ENCODE measurements at places on chromosomes 12 and 14.

GRCh38 chr12:51852404-51853137, 4.1 kb upstream of the FIGNL2 start:
- no peak for DNase-seq

DNA sequence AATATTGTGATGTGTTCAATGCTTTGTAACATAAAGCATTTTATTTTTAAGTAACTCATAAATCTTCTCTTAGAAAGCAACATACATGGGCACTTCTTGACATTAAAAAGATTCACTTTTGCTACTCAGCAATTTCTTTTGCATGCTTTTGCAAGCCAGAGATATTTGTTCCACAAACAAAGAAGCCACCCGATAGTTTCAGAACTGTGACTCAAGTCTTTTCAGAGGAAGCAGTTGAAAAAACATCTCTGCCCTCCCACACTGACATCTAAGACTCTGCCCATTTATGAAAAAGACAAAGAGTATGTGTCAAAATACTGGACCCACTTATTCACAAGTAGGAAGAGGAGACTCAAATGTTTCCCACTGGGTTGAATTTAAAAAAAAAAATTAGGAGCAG, 7.5 kb downstream of the APPL2 start:
- no peak for DNase-seq

DNA sequence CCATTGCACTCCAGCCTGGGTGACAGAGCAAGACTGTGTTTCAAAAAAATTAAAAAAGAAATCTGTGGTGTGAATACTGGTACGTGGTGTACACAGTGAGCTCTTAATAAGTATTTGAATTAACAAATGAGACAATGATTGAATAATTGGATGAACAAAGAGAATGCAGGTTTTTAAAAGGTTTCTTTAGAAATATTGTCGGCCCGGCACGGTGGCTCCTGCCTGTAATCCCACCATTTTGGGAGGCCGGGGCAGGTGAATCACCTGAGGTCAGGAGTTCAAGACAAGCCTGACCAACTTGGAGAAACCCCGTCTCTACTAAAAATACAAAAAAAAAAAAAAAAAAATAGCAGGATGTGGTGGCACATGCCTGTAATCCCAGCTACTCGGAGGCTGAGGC, 6.6 kb downstream of the HIF1A start:
- no peak for DNase-seq

DNA sequence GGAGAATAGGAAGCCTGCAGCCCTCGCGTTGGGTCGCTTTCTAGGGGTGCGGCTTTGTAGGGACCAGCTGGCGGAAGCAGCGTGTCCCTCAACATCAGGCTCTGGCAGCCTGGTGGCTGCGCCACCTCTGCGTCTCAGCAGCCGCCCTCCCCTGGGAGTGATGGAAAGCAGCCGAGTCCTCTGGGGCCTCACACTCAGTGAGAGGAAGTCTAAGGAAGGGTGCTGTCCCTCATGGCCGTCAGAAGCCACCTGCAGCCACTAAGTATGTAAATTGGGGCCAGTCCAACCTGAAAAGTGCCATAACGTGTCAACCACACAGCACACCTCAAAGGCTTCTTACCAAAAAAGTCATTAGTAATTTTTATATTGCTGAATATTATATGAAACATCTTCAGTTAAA, 80.3 kb downstream of the WDR20 start:
- no peak for DNase-seq

GRCh38 chr14:53109105-53110041, 43.8 kb downstream of the DDHD1 start:
- no peak for DNase-seq

GRCh38 chr12:80670214-80670613, 37.2 kb upstream of the MYF6 start:
- no peak for DNase-seq

GRCh38 chr12:26750531-26751175, 82.3 kb downstream of the ITPR2 start:
- DNase-seq, result no peak

GRCh38 chr14:71029236-71029781, 122.0 kb downstream of the PCNX1 start:
- DNase-seq, result no peak

GRCh38 chr14:99173506-99173905, 98.5 kb downstream of the BCL11B start:
- DNase-seq, result no peak

- DNase-seq, result no peak
Measured at GRCh38 chr12:46358791-46359666, 13.5 kb downstream of the SLC38A2 start.

DNA sequence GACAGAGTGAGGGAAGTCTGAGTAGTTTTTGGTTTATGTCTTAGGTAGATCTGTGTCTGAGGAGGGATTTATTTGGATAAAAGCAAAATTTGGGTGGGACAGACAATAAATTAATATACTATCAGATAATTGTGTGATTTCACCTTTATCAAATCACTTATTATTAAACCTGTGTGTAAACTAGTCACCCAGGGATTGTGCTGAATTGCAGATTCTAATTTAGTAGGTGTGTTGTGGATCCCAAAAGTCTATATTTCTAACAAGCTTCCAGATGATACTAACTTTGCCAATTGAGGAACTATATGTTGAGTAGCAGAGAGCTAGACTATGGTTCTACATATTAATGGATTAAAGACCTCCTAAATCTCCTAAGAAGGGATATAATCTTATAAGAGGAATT, 978.5 kb upstream of the FBXO33 start:
- no peak for DNase-seq

DNA sequence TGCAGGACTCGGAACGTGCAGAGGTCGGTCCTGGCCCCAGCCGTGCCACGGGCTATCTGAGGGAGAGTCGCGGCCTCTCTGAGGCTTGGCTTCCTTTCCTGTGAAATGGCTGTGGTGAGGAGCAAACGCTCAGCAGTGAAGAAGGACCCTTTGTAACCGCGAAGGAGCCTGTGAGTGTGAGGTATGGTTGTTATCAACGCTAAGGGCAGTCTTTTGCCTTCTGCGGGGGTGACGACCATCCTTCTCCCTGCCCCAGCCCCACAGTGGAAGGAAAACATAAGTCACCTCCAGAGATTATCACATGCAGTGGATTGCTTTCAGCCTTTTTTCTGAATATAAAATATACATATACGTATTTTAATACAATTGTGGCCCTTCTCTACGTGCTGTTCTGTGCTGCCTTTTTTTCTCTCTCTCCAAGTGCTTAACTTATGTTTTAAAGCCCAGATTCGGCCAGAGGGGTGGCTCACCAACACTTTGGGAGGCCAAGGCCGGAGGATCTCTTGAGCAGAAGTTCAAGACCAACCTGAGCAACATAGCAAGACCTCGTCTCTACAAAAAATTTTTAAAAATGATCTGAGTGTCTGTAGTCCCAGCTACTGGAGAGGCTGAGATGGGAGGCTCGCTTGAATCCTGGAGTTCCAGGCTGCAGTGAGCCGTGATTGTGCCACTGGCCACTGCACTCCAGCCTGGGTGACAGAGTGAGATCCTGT, 17.4 kb downstream of the TAMALIN start:
- no peak for DNase-seq

GRCh38 chr12:124633365-124634362, 66.3 kb upstream of the NCOR2 start:
- DNase-seq, result peak; percentile 82

GRCh38 chr12:46445551-46446235, 73.1 kb upstream of the SLC38A2 start:
- DNase-seq, result no peak

DNA sequence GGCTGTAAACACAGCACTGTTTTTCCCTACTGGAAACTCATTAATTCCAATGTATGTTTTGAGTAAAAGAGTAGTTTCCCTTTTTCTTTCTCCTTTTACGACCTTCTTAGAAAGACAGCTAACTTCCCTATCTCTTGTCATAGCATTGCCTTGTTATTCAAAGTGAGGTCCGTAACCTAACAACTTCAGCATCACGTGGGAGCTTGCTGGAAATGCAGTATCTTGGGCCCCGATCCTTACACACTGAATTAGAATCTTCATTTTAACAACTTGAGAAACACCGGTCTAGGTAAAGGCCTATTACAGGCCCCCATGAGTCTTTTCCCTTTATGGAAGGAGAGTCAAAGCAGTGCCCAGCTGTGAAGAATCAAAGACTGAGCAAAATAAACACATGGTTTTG, 230.7 kb upstream of the PRKD1 start:
- no peak for DNase-seq

DNA sequence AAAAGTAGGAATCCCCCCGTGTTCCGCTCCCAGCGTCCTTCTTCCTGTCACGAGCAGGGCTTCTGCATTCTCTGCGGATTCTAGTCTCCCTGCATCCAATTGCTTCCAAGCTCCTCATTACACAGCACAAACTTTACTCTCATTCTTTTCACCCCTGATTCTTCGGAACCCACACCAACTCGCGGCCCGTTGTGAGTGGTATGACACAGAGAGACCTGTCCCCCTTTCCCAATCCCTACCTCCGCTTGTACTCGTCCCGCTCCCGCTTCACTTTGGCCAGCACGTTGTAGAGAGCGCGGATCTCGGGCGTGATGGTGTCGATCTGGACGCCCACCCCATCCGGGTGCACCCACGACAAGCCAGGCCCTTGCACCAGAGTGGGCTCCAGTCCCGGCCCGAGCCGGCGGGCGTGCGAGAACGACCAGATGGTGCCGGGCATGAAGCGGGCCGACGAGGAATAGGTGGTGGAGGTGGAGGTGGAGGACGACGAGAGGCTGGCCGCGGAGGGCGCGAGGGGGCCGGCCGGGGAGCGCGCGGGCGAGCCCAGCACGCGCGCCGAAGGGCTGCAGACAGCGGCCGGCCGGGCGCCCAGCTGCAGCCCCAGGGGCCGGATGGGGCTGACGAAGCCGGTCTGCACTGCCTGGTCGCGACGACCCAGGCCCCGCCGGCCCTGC, 687 bp downstream of the IFFO1 start:
- DNase-seq, result no peak

DNA sequence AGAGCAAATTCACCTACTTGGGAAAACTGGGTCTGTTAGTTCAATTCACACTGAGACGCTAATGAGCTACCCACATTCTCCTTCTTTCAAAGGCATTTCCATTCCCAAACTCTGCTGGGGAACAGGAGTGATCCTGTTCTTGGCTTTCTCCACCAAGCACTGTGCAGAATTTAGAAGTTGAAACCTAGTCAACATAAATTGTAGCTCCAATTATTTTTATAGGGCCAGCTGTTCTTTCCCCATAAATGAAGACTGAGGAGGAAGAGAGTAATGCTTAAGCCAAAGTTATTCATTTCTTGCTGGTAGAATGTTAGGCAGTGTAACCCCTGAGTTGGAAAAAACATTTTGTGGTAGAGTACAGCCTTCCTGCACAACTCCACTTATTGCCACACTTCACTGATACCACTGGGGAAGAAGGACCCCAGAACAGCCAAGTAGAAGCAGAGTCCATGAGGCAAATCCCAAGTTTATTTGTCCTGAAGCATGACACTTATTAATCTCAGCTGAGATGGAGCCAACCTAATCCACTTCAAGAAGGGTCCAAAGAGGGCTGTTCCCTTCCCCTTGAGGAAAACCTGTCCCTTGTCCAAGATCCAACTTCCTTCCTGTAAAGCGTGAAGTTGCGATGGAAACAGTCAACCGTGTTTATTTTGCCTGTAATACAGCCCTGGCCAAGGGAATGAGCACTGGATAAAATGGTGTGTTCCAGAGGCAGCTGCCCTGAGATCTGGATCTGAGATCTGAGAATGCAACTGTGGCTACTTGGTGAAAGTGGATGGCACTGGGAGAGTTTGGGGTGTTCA, 151.8 kb downstream of the TBX5 start:
- no peak for DNase-seq

GRCh38 chr12:103301642-103302591, 193.9 kb downstream of the C12orf42 start:
- DNase-seq, result peak; percentile 24

GRCh38 chr12:85664429-85664828, 171.8 kb downstream of the RASSF9 start:
- DNase-seq, result no peak

- DNase-seq, result no peak
Measured at GRCh38 chr12:12399161-12399560, 42.3 kb downstream of the BORCS5 start.

GRCh38 chr12:106285982-106286381, 16.6 kb upstream of the TCP11L2 start:
- no peak for DNase-seq

GRCh38 chr14:38143659-38144505, 63.8 kb upstream of the SSTR1 start:
- peak; percentile 42 for DNase-seq

- no peak for DNase-seq
Measured at GRCh38 chr12:14934511-14934910, 3.8 kb downstream of the ERP27 start.
